Keratinocyte (primary cell): ENCODE measurements at places on chromosomes 5 and 9.

GRCh38 chr5:151363673-151364072, 16.3 kb upstream of the SLC36A2 start:
- DNase-seq: no peak

DNA sequence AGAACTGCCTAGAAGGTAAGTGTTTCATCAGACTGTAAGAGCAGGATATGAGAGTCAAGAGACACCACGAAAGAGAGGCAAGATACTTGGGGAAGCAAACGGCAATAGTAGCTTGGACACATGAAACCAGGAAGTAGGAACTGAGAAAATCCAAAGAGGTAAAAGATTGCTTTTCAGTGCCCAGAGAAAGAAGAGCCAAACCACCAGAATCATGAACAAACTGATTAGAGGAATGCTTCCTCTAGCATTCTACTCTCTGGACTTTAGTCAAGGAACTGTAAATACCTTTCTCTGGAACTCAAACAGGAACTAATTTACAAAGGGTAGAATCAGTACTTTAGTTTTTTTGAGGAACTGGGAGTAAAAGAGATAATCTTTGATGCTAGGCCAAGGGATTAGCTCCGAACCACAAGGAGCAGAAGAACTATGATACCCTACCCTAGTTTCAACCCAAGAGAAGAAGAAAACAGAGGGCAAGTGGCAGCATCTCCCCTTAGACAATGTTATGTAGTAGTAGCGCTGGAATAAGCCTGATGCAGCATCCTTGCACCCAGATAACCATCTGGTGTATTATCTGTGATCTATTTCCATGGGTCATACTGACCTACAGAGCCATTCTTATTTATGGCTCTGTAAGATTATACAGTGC, 41.3 kb downstream of the EFCAB9 start:
- DNase-seq: no peak

DNA sequence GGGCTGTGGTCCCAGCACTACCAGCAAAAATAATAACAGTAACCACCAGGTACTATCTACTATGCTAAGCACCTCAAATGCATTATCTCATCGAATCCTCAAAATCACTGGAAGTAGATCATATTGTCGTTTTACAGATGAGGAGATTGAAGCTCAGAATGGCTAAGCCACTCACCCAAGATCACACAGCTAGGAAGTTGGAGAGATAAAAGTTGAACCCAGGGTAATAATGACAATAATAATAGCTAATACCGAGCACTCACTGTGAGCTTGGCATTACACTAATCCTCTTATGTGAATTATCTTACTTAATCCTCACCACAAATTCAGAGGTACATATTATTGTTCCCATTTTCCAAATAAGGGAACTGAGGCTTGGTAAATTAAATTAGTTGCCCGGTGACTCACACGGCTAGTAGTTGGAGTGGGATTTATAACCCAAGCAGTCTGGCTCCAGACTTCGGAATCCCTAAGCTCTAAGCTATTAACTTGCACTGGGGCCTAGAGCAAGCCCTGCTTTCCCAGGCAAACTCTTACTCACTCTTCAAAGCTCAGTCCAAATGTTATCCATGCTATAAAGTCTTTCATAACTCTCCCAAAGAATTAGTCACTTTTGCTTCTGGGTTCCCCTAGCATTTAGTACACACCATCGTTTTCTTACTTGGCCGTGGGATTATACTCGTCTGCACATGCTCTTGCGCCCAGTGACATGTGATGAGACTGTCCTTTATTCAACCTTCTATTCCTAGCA, 3.8 kb downstream of the ARSI start:
- peak; percentile 71 for DNase-seq

DNA sequence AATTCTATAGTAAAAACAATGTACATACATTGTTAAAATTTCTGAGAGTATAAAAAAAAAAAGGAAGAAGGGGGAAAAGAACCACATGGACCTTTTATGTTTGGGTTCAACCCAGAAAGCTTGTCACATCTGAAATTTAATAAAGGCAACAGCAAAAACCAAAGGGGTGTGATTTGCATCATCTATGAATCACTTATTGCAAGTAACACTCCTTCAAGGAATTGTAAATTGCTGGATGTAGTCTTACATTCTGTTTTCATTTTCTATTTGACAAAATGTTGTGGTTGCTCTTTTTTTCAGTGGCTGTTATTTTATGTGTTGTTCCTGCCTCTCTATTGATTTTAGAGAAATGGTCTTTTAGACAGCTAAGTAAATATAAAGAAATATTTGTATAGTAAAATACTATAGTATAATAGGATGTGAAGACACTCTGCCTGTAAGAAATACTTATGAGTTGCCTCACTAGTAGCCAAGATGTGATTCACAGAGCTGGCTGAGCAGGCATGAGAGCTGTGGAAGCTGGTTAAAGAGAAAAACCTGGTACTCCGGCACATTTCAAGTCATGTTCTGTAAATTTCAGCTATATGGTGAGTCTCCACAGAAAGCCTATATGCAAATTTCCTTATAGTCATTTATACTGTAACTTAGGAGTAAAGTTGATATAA, 131.1 kb upstream of the CNTLN start:
- DNase-seq: no peak

- no peak for DNase-seq
Observed at GRCh38 chr9:69817202-69817601, 3.4 kb upstream of the CFAP95 start.

GRCh38 chr5:39205550-39205949, 13.8 kb downstream of the FYB1 start:
- no peak for DNase-seq

GRCh38 chr5:133746834-133747233, 134.5 kb upstream of the FSTL4 start:
- no peak for DNase-seq

- no peak for DNase-seq
Observed at GRCh38 chr5:93358176-93358575, 222.8 kb downstream of the NR2F1-AS1 start.

DNA sequence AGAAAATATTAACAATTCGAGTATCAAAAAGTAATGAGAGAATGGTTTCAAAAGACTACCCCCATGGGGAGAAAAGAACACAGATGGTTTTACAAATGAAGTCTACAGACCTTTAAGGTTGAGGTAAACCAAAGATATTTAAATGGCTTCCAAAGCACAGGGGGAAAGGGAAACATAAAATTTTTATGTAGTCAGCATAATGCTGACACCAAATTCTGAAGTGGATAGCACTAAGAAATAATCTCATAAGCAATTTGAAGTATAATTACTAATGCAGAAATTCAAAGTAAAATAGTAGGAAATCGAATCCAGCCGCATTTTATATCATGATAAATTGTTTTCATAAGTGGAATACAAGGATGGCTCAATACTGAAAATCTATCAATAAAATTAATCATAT, 30.3 kb upstream of the SPATA31C2 start:
- no peak for DNase-seq

DNA sequence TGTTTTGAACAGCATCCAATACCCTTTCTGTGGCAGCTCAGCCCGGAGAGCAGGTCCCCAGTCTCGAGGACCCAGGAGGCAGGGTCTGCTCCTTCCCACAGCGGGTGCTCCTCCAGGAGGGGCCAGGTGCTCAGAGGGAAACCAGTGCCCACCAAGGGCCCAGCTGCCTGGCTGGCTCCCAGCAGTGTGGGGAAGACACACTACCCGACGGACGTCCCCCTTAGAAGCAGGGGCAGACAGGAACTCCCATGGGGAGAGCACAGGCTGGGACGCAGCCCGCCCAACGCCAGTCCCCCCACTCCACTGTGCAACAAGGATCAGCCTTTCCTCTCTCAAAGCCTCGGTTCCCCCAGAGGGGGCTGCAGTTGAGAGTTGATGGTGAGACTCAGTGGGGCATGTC, 57.6 kb downstream of the ADAMTS2 start:
- DNase-seq: no peak
